Stimulated activated CD4-positive, alpha-beta T cell treated with anti-CD3 and anti-CD28 coated beads, TNF-alpha, amount 100 ng/mL, for 48 hours (primary cell): ENCODE measurements at places on chromosomes 11 and 22.

GRCh38 chr22:42443240-42444076 lies 11.3 kb upstream of the NFAM1 start:
- DNase-seq, result peak; percentile 20

GRCh38 chr22:19843107-19843856 lies 11.4 kb downstream of the GNB1L start:
- DNase-seq, result no peak

DNA sequence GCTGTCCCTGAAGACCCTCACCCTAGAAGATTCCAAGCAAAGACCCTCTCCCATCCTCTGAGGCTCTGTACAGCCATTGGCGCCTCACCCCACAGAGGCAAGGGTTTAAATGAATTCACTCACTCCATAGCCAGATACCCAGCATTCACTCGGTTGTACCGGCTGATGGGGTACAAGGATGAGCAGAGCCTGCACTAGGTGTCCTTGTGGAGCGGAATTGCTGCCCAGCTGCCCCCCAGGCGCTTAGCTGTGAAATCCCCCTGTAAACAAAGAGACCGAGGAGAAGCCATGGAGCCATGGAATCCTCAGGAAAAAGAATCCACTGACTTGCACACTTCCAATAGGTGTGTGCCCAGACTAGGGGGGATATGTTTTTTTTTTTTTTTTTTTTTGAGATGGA lies 117.3 kb downstream of the SHANK2 start:
- no peak for DNase-seq

DNA sequence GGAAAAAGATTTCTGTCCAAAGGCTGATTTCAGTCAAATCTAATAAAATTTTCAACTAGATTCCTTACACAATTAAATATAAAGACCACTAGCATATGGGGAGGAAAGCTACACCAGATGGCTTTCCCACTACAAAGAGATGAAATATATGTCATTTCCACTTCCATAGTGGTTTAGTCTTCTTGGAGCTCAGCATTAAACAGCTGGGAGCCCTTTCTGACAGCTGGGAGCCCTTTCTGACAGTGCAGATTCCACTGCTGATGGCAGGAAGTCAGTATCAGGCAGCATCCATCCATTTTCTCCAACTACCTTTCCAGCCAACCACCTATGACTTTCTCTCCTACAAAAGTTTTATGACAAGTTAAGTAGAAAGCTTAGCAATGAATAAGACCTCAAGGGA lies 177.9 kb downstream of the RRAS2 start:
- DNase-seq, result no peak

DNA sequence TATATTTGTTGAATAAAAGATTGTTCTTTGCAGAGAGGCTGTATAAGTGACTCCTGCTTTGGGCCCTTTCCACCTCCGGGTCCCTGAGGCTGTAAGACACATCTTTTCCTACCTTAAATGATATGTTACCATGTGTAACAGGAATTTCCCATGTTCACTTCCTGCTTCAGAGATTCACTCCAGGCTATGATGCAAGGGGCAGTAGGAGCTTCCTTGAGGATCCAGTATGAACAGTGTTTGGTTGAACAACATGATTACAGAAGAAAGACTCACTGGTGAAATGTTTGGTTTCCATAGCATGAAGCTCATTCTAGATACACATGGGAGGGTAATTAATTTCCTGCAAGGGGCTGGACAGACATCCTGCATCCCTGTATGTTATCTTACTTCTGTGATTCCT lies 25.6 kb upstream of the ZDHHC13 start:
- DNase-seq, result no peak

DNA sequence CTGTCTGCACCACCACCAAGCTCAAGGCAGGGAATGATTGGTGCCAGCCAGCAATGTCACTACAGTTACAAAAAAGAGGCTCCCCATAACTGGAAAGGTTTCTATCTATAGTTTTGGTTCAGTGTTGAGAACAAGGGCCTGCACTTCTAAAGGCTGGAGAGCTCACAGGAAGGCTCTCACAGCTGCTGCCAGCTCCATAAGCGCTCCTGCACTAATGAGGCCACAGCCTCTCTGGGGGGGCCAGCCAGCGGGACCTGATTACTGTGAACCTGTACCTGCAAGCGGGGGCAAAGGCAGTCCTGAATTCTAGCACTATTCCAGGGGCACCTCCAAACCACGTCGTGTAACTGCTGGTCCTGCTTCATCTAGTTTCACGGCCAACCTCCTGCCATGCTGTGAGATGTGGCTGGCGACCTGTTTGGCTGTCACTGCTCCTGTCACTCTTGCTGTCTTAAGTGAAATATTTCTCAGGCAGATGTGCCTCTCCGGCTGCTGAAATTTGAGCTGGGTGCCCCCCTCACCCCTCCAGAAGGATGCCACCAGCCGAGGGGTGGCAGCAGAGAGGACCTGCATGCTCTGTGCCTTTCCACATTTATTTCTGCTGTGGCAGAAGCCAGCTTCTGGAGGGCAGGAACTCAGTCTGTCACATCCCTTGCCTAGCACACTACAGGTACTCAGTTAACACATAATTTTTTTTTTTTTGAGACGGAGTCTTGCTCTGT lies 53.3 kb upstream of the ARFGAP3 start:
- no peak for DNase-seq

DNA sequence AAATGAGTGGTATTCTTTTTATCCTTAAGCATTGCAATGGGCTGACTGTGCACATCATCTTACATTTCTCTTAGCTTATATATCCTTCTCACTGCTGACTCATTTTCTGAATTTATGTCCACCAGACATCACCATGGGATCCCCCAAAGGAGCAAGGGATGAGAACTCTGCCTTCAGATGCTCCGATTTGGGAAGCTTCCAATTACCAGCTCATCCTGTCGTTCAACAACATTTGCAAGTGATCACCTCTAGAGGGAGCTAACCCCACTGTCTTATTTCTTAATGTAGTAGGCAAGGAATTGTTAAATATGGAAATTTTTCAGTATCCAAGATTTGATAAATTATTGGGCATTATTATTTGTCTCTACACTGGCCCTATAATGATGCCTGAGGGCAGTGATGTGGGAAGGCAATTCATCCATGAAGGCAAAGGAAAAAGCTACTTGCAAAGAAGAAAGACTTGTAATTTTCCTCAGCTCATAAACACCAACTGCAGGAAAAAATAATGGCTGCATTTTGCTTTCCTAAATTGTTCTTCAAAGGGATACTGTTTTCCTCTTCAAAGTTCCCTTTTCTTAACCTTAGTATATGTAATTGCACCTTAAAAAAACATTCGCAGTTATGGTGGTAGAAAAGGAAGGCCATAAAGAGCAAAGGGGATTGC lies 102.4 kb upstream of the FSHB start:
- DNase-seq, result no peak

DNA sequence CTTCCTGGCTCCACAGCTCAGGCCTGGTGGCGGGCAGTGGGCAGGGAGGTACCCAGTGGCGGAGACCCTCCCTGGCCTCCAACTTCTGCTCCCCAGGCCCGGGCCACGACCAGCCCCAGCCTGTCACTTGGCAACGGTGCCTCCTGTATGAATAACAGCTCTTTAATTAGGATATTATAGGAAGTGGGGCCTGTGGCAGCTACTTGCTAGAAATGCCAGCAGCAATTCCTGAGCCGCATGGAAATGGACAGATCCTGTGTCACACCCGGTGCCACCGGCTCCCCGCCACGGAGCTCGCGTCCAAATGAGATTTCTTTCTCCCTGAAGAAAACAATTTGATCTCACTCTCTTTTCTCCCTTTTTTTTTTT lies 104.5 kb downstream of the CHST1 start:
- no peak for DNase-seq

- DNase-seq, result no peak
Observed at GRCh38 chr11:103792981-103793468, 243.4 kb upstream of the DDI1 start.

DNA sequence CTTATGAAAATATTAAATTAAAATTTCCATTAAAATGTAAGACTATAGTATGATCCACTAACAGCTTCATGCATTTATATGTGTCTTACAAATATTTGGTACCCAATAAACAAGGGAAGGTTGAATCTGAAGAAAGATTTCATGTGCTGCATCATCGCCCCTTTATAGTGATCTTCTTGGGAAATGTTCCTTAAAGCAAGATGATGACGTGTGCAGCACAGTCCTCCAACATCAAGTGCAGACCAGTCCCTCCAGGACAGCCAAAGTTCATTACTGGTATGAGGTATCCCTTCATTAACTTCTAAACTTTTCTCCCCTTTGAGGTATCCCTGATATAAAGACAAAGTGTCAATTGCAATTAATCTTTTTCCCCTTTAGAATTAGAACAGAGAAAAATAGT lies 567.0 kb downstream of the METTL15 start:
- DNase-seq, result no peak

GRCh38 chr22:35312198-35313059 lies 12.7 kb downstream of the TOM1 start:
- DNase-seq, result no peak

GRCh38 chr11:22044126-22044525 lies 148.8 kb upstream of the ANO5 start:
- DNase-seq, result no peak

DNA sequence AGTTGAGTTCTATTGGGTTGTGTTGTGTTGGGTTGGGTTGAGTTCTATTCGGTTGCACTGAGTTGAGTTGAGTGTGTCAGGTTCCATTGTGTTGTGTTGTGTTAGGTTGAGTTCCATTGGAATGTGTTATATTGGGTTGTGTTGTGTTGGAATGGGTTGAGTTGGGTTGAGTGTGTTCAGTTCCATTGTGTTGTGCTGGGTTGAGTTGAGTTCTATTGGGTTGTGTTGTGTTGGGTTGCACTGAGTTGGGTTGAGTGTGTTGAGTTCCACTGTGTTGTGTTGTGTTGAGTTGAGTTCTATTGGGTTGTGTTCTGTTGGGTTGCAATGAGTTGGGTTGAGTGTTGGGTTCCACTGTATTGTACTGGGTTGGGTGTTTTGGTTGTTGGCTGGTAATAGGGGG lies 35.5 kb downstream of the ALX4 start:
- no peak for DNase-seq

- no peak for DNase-seq
Observed at GRCh38 chr11:34997952-34998528, 81.6 kb downstream of the PDHX start.

GRCh38 chr11:112786886-112787530 lies 174.2 kb upstream of the NCAM1 start:
- no peak for DNase-seq

DNA sequence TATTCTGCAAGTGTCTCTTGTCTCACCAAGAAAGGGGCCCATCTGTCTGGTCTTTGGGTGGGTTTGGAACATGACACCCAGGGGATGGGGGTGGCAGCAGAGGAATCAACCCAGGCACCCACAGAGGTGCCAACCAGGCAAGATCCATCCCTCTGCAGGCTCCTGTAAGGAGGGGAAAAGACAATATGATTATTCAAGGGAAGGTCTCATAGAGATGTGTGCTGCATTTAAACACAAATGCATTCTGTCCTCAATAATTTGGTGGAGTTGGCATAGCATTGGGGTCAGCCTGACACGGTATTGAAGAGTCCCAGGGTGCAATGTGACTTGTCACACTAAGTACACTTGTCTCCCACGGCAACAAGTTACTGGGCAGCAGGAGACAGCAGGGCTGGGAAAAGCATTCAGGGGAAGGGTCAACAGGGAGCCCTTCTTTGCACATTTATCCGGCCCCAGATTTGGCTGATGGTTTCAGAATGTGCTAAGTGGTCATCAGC lies 33.1 kb upstream of the SPON1 start:
- DNase-seq, result no peak

GRCh38 chr11:45475173-45475572 lies 189.0 kb upstream of the SYT13 start:
- DNase-seq, result no peak

GRCh38 chr11:44016131-44016530 lies 31.6 kb upstream of the ACCSL start:
- DNase-seq, result no peak

- no peak for DNase-seq
Observed at GRCh38 chr11:76302996-76303395, 77.9 kb downstream of the THAP12 start.

GRCh38 chr22:31537019-31537535 lies 40.7 kb downstream of the SFI1 start:
- peak; percentile 30 for DNase-seq

DNA sequence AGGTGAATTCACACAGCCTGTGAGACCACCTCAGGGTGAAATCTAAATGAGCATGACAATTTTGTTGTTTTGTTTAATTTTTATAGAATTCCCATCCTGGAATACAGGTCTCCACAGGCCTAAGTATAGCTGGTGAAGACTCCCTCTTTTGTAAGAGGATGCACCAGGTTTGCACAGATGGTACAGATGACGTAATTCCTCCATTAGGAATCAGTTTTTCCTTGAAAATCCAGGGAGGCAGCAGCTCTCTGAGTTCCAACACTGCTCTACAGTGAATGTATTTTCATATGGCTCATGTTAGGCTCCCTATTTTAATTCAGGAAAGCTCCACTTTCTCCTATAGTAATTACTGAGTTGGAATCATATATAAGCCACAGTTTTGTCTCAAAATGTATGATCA lies 47.2 kb downstream of the USP28 start:
- DNase-seq, result no peak
